ENCODE measurements at places on chromosomes 6 and 20.
A peak's percentile ranks its signal among the peaks of the same experiment; 100 is the strongest.

DNA sequence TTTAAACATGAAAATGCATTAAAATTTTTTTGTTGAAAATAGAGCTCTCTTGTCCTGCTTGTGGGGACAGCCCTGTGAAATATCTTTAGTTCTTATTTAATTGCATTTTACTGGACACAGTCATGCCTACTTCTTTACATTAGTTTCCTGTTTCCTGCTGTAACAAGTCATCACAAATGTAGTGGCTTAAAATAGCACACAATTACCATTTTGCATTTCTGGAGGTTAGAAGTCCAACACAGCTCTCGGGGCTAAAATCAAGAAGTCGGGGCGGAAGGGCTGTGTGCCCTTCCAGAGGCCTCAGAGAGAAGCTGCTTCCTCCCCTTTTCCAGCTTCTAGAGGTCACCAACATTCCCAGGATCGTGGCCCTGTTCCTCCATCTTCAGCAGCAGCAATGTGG, 29.4 kb downstream of the PNLDC1 start:
- DNase-seq = no peak

DNA sequence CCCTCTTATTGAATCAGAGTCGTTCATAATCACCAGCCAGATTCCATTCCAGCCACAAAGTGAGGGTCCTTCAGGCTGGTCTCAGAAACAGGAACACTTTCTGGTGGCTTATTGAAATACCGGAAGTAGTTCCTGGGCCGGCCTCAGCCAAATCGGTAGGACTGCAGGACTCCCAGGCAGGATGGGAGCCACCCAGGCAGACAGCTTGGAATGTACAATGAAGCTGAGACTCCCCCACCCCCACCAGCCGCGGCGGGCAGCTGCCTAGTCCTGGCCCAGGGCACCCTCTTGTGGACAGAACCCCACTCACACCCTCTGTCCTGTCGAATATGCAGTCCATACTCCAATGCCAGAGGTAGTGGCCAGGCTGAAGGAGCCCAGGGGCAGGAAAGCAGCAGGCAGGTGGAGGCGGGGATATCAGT, 43.8 kb downstream of the MDFI start:
- DNase-seq = peak; percentile 51

DNA sequence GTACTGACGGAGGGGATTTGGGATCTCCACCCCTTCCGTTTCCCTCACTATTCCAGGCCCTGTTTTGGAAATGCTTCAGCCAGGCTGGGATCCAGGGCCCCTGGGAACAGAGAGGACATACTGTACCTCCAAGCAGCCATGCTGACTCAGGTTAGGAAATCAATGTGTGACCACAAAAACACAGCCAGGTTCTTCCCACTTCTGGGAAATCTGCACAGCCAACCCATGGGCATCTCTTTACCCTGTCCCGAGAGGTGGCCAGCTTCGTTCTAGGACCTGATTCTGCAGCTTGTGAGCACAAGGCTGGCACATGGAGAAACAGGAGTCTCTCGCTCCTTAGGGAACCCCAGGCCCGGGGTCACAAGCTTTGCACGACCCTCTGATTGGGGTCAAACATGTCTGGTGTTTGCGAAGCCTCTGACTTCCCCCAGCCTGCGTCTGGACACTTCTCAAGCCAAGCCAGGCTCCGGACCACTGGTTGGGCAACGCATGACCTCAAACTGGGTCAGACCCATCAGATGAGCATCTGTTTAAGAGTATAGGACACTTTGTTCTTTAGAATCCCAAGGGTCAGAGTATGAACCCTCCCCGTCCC, 8.3 kb upstream of the TTPAL start:
- DNase-seq = no peak

DNA sequence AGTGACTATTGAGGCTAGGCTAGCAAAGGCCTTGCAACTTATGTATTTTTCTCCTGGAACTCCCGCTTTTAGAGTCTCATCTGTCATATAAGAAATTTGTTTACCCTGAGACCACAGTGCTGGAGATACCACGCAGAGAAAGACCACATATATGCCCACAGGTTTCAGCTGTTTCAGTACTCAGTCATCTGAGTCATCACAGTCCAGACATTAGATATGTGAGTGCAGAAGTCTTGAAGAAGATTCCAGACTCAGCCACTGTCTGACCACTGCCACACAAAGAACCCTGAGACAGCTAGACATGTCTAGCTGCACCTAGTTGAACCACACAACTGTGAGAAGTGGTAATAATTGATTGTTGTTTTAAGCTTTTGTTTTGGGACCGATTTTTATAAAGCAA, 648.3 kb downstream of the EPM2A start:
- no peak for DNase-seq
